ENCODE measurements at places on chromosomes 1 and 21.
A peak's percentile ranks its signal among the peaks of the same experiment; 100 is the strongest.

DNA sequence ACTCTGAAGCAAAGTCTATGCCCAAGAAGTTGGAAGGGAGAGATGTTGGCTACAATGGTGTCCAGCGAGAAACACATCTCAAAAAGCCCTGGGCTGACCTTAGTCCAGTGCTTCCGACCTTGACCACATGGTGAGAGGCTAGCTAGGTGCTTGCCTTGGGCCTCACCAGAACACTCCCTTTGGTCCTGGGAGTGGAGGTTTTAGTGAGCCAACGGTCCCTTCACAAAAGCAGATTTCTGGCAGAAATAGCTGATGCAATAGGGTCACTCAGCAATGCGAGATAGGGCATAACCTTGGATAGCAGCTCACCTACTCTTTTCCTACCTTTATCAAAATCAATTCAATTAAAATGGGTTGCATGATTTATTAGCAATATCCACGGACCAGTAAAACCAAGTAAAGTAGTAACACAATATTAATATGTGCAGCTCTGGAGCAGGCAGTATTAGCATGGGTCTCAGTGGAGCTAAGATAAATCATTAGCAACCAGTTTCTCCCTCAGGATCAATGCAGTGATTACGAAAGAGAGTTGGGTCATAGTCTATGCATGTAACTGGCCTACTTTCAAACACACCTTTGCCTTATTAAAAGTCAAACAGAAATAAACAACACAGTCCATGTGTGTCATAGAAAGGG is 1.9 kb downstream of the SLC30A10 start:
- no peak for DNase-seq

GRCh38 chr1:223776075-223776814 is 63.9 kb downstream of the CAPN2 start:
- DNase-seq, result no peak

GRCh38 chr1:40664791-40665190 is 691 bp downstream of the RIMS3 start:
- peak; percentile 93 for DNase-seq

GRCh38 chr1:91621907-91622306 is 121.3 kb downstream of the CDC7 start:
- DNase-seq, result no peak

- no peak for DNase-seq
Observed at GRCh38 chr1:33874636-33875035, 10.8 kb downstream of the HMGB4 start.

- DNase-seq, result no peak
Observed at GRCh38 chr1:68128157-68128556, 77.7 kb upstream of the DIRAS3 start.

GRCh38 chr21:32044205-32045180 is 171.7 kb downstream of the HUNK start:
- no peak for DNase-seq

- no peak for DNase-seq
Observed at GRCh38 chr1:180169640-180170195, 15.0 kb downstream of the QSOX1 start.

DNA sequence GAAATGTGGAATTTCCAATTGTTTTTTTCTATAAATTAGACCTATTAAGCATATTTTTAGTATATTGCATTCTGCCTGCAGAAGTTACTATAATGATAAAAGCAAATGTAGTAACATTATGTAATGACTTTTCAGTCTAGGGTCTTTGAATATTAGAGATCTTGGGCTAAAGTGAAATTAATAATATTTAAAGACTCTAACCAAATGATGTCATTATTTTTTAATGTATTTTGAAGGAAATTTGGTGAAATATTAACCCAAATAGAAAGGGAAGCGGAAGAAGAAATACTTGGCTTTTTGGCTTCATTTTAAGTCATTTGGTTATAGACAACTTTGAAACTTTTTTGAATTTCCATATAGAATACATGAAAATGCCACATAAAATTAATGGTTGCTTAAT is 26.8 kb downstream of the RAB4A start:
- DNase-seq, result no peak

GRCh38 chr1:245887829-245888228 is 619.2 kb downstream of the SMYD3 start:
- no peak for DNase-seq

- DNase-seq, result no peak
Observed at GRCh38 chr1:46491443-46492268, 2.0 kb downstream of the DMBX1 start.

DNA sequence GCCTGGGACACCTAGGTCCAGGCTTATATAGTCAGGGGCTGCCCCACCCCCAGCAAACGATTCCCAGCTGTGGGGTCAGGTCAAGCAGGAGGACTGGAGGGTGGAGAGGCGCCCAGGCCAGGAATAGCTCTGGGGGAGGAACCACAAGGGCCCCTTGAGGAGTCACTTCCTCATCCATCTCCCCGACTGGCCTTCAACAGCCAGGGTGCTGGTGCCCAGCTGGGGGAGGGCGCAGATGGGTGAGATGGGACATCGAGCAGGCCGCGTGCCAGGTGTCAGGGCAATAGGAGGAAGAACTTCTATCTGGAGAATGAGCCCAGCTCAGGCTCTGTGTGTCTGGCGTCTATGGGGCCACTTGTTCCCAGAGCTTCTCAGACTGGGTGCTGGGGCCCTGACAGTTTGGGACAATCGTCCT is 208 bp upstream of the MYBPH start:
- DNase-seq, result no peak

DNA sequence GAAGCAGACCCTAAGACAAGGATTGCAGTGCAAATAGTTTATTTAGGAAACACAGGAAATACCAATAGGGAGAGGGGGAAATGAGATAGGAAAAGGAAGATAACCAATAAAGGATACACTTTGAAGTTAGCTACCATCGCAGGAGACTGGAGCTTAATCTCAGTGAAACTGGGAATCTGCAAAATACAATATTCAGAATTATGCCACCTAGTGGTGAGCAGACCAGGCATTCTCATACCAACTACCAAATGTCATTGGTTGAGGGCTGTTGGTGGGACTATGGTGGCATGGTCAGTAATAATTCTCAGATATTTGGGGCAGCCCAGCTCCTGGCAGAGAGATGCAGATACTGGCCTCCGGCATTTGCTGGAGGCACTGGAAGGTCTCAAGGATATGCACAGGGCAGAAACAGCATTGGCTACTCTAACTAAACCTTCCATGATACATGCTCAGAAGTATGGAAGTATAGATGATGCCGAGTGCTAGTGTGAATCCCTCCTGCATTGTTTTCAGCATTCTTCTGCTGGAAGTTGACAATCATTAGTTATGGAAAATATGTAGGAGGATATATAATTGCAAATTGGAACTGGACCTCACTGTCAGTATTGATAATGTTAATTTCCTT is 11.8 kb upstream of the ZFP69B start:
- peak; percentile 90 for DNase-seq

GRCh38 chr1:20601129-20601825 is 12.4 kb downstream of the CDA start:
- DNase-seq, result no peak

GRCh38 chr1:163703794-163704193 is 382.0 kb downstream of the NUF2 start:
- no peak for DNase-seq

DNA sequence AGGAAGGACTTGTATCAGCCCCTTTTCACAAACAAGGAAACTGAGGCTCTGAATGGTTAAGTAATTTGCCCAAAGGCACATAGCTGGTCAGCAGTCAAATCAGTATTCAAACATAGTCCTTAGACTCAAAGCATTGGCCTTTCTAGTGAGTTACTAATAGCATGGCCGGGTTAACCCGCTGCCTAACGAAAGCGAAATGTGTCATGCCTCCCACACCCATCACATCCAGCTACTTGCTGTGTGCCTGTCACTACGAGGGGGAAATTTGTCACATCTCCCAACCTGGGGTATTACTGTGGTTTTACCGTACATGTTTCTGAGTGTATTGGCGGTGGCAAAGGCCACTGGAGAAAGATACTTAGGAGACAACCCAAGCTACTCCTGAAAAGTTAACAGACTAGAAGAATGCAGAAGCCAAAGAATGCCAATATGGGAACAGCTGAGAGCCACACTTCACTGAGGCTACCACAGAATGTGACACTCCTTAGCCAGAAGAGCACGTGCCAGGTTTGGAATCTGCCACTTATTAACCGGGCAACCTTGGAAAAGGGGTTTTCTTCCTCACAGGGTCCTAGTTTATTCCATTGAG is 363.5 kb downstream of the KCNH1 start:
- no peak for DNase-seq

DNA sequence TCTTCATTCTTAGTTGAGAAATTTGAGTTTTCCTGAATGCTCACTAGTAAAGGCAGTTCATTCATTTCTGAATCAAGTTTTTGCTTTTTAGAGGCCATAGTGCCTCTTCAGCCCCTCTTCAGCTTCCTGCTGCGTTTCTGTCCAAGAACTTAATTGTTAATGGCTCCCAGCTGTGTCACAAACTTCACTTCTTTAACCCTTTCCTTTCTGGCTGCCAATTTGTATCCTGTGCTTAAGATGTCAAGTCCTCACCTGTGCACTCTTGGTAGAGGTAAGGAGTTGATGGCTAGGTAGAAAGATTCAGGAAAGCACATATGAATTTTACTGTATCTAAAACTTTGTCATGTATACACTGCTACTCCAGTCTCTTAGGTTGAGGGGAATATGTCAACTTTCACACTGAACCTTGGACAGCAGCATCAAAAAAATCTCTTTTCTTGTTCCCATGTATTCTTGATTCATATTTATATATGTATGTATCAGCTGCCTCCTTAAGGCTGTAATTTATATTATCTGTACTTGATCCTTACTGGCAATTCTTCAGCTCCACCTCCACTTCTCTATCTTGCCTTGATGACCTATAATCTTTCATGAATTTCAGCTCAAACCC is 612.8 kb downstream of the LMO4 start:
- DNase-seq, result no peak

GRCh38 chr1:76075877-76076276 is 1.3 kb downstream of the ST6GALNAC3 start:
- DNase-seq, result no peak

DNA sequence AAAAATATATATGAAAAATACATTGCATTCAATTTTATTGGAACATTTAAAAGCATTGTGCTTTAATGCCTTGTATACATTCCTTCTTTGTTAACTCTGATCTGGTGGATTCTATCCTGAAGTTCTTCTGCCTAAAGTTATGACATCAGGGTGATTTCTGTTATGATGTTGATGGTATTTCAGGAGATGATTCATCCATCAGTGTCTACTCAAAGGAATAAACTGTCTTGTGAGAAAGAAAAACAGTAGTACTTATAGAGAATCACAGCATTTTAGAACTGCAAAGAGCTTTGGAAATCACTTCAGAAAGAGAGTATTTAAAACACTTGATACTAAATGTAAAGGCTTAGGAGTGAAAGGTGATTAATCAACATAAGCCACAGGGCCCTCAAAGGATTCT is 155.7 kb downstream of the PTPRC start:
- no peak for DNase-seq

- DNase-seq, result no peak
Observed at GRCh38 chr21:44985441-44986401, 45.9 kb downstream of the SLX9 start.

GRCh38 chr1:45002650-45003645 is 8.2 kb downstream of the HECTD3 start:
- no peak for DNase-seq

DNA sequence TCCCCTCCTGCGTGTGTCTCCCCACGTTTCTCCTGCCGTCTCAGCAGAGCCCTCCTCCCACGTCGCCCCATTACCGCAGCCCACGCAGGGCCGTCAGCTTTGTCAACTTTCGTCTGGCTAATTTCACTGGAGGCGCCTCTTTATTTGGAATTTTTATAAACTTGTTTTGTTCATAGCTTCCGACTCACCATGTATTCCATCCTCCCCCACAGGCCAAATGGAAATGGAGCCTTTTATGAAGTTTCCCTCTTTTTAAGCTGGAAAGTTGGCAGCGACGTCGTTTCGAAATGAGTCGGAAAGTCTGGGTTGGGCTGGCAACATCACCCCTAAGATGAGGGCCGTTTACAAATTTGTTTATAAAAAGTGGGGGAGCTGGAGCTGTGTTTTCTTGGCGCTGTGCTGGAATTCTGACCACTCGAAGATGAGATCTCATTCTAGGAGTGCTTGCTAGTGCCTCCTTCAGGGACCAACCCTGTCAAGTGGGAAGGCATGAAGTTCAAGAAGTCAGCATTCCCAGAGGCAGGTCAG is 23.7 kb upstream of the SLC45A1 start:
- DNase-seq, result no peak

DNA sequence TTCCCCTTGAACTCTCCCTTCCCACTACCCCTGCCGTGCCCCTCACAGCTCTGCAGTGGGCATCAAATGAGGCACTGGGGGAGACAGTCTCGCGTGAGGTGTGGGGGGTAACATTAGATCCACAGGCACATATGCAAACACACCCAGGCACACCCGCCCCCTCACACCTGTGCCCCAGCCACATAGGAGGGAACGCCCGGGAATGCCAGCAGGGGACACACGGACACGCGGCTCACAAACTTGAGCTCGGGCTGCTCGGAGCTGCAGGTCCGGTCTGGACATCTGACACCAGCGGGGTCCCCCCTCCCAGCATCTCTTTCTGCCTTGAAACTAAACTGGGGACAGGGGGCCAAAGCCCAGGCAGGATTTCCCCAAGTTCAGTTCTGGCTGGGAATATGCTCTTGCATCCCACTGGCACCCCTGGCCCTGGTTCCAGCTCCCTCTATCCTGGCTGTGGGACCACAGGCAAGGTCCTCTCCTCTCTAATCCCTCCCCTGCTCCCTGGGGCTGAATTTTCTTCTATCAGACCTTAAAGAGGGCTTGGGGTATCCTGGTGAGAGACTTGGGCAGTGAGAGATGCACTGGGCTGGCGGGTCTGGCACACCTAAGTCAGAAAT is 30.6 kb downstream of the CDCP2 start:
- no peak for DNase-seq

DNA sequence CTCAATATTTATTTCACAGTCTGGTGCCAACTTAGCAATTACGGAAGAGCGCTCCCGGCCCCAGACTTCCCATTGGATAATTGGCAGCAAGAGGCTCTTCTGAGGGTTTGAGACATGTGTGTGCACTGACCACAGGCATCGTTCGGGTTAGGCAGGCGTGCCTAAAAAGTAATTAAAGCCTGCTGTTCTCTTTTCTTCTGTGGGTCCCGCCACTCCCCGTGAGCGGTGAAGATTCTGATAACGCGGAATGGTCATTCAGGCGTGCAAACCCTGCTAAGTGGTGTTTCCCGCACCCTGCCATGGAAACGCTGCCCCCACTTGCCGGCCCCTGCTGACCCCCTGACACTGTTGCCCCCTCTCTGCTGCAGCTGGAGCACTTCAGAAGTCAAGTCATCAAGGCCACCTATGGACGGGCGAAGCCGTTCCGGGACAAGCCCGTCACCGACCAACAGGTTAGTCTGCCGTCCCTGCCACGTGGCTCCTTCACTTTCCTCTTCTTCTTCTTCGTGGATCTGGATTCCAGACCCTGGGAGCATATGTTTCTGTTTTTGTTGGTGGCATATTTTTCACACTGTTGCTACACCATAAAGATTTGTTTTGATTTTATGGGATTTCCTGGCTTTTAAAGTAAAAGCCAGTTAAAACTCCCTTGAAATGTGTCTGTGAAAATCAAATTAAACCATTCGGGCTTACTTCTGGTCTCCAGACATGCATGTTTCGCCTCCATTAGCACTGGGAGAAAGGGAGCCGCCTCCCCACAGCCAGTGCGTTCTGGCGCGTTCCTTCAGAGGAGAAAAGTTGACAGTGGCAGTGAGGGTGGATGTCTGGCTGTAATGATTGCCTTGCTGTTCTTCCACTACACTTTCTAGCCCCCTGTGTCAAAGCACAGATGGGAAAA is 79.9 kb downstream of the FHAD1 start:
- DNase-seq, result peak; percentile 64

- DNase-seq, result no peak
Observed at GRCh38 chr21:33236766-33237165, 7.0 kb downstream of the IFNAR2 start.

- no peak for DNase-seq
Observed at GRCh38 chr1:226401355-226402303, 6.3 kb downstream of the PARP1 start.

Measured in DMS 273 treated with DMSO at 0.1 percent for 48 hours (cell line).